Psoas muscle (tissue), 8 donors: ENCODE measurements at places on chromosomes 7 and 10. TPM values are rescaled to one million over a fixed set of nuclear protein-coding genes. Genes with fewer than 3 reads are reported as not detected.

GRCh38 chr7:19519443-19520021 lies 189.3 kb downstream of the POLR1F start:
- no peak for DNase-seq
- no peaks in the 10 kb centered on the region for H3K36me3 ChIP-seq
- H3K4me3 ChIP-seq: no peak overlapping the region
- H3K27ac ChIP-seq: no peak overlapping the region
- no peaks in the 10 kb centered on the region for H3K4me1 ChIP-seq
- H3K27me3 ChIP-seq: no peaks in the 10 kb centered on the region

- H3K4me1 ChIP-seq: no peaks in the 10 kb centered on the region
- H3K4me3 ChIP-seq: no peak overlapping the region
- no peak for DNase-seq
- H3K36me3 ChIP-seq: no peaks in the 10 kb centered on the region
Measured at GRCh38 chr10:54441275-54441674, 359.8 kb downstream of the PCDH15 start.

- H3K36me3 ChIP-seq: no peaks in the 10 kb centered on the region
- H3K4me1 ChIP-seq: no peaks in the 10 kb centered on the region
- DNase-seq: no peak
- H3K4me3 ChIP-seq: no peak overlapping the region
Measured at GRCh38 chr10:93865794-93866425, 27.9 kb upstream of the SLC35G1 start.

GRCh38 chr10:91924212-91925021 lies 847 bp downstream of the BTAF1 start:
- H3K27me3 ChIP-seq: no peaks in the 10 kb centered on the region
- peak overlapping the region; percentile 95 for H3K27ac ChIP-seq
- peaks cover 29% of the 10 kb centered on the region for H3K4me1 ChIP-seq
- peak overlapping the region; percentile 80 for H3K4me3 ChIP-seq
- no peak for DNase-seq

GRCh38 chr7:28704706-28705105 lies 253.4 kb downstream of the TRIL start:
- H3K27ac ChIP-seq: no peak overlapping the region
- H3K4me3 ChIP-seq: no peak overlapping the region
- H3K4me1 ChIP-seq: peaks cover 59% of the 10 kb centered on the region
- H3K27me3 ChIP-seq: no peaks in the 10 kb centered on the region
- no peak for DNase-seq

DNA sequence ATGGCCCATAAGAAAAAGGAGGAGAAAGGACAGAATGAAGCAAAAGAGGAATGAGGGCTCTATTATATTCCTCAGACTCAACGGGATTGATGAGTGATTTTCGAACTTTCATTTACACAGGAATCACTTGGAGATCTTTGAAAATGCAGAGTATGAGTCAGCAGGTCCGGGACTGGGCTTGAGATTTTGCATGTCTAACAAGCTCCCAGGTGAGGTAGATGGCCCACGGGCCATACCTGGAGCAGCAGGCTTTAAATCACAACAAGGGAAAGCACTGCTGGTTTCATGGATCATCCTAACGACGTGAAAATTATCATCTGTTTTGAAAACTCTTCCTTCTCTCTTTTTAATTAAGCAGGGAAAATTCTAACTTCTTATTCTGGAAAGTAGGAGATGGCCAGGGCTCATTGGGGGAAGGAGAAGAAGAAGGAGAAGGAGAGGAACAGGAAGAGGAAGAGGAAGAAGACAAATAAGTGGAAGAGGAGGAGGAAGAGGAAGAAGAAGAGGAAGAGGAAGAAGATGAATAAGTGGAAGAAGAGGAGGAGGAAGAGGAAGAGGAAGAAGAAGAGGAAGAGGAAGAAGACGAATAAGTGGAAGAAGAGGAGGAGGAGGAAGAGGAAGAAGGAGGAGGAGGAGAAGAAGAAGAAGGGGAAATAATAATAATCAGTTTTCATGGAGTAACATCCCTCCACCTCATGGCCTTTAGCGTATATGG lies 3.8 kb upstream of the SDK1 start:
- peaks cover 12% of the 10 kb centered on the region for H3K27me3 ChIP-seq
- DNase-seq: no peak
- no peaks in the 10 kb centered on the region for H3K36me3 ChIP-seq

FOXI2 gene
- total RNA-seq: not detected

TAF3 gene
- total RNA-seq: 14.3 TPM

DNA sequence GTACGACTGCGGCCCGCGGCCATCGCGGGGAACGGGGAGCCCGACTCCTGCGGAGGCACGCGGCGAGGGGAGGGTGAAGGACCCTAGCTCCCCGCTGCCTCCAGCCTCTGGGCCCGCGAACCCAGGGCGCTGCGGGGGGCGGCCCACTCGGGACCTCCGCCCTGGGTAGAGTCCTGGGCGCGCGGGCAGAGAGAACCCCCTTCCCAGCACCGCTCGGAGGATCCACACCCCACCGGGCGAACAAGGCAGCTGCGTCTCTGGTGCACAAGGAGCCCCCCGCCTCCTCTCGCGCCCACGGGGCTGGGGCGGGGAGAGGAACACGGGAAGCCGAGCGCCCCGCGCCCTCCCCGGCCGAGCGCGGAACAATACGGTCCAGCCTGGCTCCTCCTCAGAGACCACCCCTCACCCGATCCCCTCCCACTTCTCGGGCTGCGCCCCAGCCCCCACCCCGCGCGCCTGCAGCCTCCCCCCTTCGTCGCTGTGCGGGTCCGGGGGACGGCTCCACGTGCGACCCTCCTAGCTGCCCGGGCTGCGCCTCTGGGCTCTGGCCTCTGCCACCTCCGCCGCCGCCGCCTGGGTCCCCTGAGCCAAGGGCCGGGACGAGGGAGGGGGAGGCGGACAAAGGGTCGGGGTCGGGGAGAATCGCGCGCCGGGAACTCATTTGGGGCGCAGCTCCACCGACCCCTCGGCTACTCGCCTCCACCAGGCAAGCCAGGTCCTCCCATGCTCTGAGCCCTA lies at the start of gene WDR86:
Gene WDR86, minus strand, starts transcription at position 372 of the 738 bp plus-strand sequence. CDS start 449 bp downstream, outside the sequence.
- peaks cover 10% of the 10 kb centered on the region for H3K4me1 ChIP-seq
- H3K27me3 ChIP-seq: peaks cover 20% of the 10 kb centered on the region
- DNase-seq: peak; percentile 47
- no peak within 1 kb of the TSS for H3K27ac ChIP-seq
- no peaks in the 10 kb centered on the region for H3K36me3 ChIP-seq
- peak within 1 kb of the TSS; percentile 62 for H3K4me3 ChIP-seq

- H3K4me3 ChIP-seq: no peak overlapping the region
- H3K4me1 ChIP-seq: peaks cover 81% of the 10 kb centered on the region
- H3K27ac ChIP-seq: peak overlapping the region; percentile 31
- H3K36me3 ChIP-seq: no peaks in the 10 kb centered on the region
Measured at GRCh38 chr7:50730446-50731400, 52.0 kb downstream of the GRB10 start.

DNA sequence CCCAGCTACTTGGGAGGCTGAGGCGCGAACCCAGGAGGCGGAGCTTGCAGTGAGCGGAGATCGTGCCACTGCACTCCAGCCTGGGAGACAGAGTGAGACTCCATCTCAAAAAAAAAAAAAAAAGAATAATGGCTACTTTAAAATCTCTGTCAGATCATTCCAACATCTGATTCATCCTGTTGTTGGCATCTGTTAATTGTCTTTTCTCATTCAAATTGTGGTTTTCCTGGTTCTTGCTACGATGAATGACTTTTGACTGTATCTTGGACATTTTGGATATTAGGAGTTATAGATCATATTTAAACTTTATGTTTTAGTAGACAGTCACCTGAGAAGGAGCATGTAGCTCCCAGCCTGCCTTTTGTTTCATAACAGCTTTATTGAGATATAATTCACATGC lies 8.5 kb downstream of the TPST1 start:
- H3K36me3 ChIP-seq: no peaks in the 10 kb centered on the region
- H3K4me1 ChIP-seq: no peaks in the 10 kb centered on the region
- no peak overlapping the region for H3K27ac ChIP-seq
- no peak overlapping the region for H3K4me3 ChIP-seq

GRCh38 chr10:111080224-111080623 lies 3.4 kb downstream of the ADRA2A start:
- no peak for DNase-seq
- no peak overlapping the region for H3K4me3 ChIP-seq
- no peak overlapping the region for H3K27ac ChIP-seq
- H3K36me3 ChIP-seq: no peaks in the 10 kb centered on the region

CYP26C1 gene
- 0.06 TPM for total RNA-seq

DNA sequence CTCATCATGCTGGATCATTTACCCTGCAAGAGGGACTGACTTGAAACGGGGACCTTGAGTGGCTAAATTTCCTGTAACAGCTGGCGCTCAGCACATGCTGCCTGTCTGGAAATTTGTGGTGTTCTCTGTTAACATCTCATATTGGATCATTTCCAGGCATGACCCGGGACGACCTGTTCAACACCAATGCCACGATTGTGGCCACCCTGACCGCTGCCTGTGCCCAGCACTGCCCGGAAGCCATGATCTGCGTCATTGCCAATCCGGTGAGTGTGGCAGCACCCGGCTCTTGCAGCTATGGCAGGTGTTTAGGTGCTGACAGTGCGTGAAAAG lies 9.9 kb downstream of the MDH2 start:
- peak; percentile 79 for DNase-seq
- H3K36me3 ChIP-seq: peaks cover 89% of the 10 kb centered on the region
- no peaks in the 10 kb centered on the region for H3K27me3 ChIP-seq
- H3K4me1 ChIP-seq: peaks cover 62% of the 10 kb centered on the region
- peak overlapping the region; percentile 88 for H3K27ac ChIP-seq

GRCh38 chr10:119205894-119206602 lies 1.3 kb upstream of the GRK5 start:
- peak overlapping the region; percentile 87 for H3K4me3 ChIP-seq
- peak overlapping the region; percentile 94 for H3K27ac ChIP-seq
- no peaks in the 10 kb centered on the region for H3K27me3 ChIP-seq
- peak; percentile 80 for DNase-seq
- no peaks in the 10 kb centered on the region for H3K36me3 ChIP-seq

NKX2-3 gene
- not detected for total RNA-seq

SEMA4G gene
- total RNA-seq: 0.74 TPM

FRMD4A gene
- total RNA-seq: 8.9 TPM

GRCh38 chr10:84996580-84996979 lies 668.2 kb downstream of the CCSER2 start:
- H3K4me1 ChIP-seq: no peaks in the 10 kb centered on the region
- no peak overlapping the region for H3K27ac ChIP-seq

- H3K4me1 ChIP-seq: no peaks in the 10 kb centered on the region
- no peak overlapping the region for H3K4me3 ChIP-seq
- no peak overlapping the region for H3K27ac ChIP-seq
Measured at GRCh38 chr7:131893631-131894340, 337.4 kb upstream of the PODXL start.

DNA sequence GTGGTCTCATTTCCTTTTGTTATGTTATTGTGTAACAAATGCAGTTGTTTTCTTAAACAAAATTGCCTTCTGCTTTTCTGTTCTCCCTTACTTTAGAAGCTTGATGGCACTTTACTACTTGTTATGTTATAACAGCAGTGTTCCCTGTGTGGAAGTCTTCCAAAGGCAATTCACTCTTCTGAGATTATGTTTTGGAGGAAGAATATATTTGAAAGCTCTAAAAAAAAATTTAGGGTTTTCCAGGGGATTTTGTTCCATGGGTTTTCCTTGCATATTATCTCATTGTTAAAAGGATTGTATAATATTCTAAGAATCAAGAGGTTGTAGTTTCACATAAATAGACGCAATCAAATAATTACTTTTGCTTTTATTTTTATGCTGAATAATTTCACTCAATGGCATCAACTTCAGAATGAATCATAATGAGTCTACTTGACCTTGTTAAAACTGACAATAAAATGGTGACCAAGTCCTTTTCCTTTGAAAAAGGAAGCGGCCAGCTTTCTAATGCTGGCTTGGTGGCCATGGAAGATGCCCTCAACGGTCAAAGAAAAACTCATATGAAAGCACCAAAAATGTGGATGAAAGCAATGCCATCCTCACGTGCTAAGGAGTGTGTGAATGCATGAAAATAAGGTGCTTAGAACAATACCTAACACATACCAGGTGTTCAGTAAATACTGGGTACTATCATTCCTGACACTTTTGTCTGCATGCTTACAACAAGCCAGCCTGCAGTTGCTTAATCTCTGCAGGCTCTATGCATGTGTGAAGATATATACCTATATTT lies 92.4 kb upstream of the KLF6 start:
- no peaks in the 10 kb centered on the region for H3K27me3 ChIP-seq
- H3K4me3 ChIP-seq: no peak overlapping the region
- no peak for DNase-seq
- H3K36me3 ChIP-seq: no peaks in the 10 kb centered on the region
- peaks cover 12% of the 10 kb centered on the region for H3K4me1 ChIP-seq

ABCB1 gene
- total RNA-seq: 0.74 TPM
